RPMI8226 (cell line): ENCODE measurements at places on chromosomes 11 and 22.

DNA sequence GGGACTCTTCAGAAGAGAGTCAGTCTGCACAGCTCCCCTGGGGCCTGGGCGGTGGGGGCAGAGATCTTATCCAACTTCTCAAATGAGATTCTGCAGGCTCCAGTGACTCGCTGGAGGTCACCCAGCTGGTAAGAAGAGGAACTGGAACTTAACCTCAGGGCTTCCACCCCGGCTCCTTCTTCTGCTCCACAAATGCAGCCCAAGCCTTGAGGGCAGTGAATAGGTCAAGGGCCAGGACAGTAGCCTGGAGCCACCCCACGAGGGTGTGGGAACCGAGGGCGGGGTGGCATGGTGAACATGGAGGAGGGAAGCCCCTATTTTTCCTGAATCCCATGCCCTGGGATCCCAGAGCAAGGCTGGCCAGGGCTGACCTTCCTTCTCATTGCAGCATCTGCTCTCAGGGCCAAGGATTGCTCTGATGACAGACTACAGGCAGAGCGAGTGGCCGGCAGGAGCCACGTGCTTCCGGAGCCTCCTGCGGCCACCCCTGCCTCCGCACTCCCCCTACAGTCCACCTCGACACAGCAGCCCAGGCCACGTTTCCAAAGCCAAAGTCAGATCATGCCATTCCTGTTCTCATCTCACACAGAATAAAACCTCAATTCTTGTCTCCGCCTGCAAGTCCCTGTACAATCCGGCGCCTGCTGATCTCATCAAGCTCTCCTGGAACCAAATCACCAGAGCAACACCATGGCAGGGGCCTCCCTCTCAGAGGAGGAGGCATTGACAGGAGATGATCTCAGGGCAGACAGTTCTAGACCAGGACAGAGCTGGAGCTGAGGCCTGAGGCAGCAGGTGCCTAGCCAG, 21.1 kb upstream of the UPK3A start:
- DNase-seq = peak; percentile 92

DNA sequence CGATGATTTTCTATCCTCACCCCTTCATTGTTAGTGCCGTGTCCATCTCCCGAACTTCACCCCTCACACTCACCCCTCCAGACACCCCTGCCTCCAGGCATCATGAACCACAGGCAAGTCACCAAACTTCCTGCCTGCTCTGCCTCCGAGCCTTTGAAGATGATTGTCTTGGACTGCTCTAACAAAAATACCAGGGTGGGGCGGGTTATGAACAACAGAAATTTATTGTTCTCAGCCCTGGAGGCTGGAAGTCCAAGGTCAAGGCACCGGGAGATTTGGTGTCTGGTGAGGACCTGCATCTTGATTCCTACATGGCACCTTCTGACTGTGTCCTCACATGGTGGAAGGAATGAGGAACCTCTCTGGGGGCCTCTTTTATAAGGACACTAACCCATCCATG, 1508.3 kb downstream of the TBC1D22A start:
- DNase-seq = no peak

DNA sequence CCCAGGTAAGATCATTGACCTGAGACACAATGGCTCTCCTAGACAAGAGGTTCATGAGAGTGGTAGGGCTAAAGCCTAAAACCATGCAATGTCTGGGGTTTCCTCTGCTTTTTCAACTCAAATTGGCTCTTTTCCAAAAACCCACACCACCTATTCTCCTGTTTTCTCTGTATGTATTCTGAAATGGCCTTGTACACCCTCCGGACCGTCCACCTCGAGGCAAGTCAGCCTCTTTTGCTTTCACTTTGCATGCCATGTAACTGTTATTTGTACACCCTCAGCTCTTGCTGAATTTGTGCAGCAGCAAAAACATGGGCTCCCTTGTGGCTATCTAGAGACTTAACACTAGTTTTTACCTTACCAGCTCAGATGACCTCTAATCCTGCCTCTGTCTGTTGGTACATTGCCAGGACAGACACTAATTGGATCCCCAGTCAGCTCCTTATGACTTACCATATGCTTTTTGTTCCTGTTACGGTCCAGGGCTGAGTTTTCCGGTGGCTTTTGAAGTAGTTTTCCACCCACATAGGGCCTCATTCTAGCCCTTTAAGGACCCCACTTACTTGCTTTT, 288.0 kb downstream of the SBF2 start:
- no peak for DNase-seq

GRCh38 chr11:103047837-103048236, 44.1 kb downstream of the DCUN1D5 start:
- DNase-seq = no peak

- no peak for DNase-seq
Measured at GRCh38 chr11:76623884-76624419, 46.6 kb downstream of the LRRC32 start.

DNA sequence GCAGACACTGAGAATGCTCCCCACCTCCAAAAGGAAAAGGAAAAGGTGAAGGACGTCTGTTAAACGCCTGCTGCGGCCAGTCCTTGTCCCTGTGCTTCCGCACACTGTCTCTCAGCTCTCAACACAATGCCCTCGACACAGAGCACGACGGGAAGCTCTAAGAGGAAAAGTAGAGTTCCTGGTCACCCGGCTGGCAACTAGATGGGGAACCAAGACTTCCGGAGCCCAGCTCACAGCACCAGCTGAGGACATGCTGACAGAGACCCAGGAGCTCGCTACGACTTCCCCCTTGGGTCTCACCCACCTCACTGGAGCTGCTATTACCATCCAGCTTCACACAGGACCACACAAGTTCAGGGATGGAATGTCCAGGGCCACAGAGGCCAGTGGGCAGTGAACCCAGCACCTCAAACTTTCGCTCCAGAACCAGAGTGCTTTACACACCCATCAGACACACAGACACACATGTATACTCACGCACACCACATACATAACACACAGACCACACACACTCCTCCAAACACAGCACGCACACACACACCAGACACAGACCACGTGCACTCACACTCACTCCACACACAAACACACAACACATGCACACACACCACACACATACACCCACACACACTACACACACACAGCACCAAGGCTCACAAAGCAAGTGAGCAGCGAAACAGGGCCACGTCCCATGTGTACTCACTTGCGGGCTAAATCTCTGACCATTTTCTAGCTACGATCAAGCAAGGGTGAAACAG, 9.6 kb downstream of the SULT4A1 start:
- peak; percentile 42 for DNase-seq

DNA sequence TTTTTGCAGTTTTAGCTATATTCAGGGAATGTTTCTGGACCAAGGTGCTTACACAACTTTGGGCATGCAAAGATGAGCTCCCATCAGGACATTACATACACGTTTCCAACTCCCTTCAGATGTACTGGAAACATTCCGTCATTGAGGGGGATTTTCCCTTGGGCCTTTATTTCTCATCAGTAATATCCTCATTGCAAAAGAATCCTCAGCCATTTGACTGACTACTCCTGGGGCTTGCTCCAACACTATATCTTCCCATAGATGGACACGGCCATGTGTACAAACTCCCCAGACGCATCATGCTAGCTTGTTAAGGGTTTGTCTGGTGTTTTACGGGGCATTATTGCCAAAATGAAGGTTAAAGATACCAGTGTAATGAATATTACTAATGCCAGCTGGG, 59.3 kb upstream of the NUP160 start:
- no peak for DNase-seq

GRCh38 chr11:126304457-126305075, 706 bp downstream of the DCPS start:
- no peak for DNase-seq

DNA sequence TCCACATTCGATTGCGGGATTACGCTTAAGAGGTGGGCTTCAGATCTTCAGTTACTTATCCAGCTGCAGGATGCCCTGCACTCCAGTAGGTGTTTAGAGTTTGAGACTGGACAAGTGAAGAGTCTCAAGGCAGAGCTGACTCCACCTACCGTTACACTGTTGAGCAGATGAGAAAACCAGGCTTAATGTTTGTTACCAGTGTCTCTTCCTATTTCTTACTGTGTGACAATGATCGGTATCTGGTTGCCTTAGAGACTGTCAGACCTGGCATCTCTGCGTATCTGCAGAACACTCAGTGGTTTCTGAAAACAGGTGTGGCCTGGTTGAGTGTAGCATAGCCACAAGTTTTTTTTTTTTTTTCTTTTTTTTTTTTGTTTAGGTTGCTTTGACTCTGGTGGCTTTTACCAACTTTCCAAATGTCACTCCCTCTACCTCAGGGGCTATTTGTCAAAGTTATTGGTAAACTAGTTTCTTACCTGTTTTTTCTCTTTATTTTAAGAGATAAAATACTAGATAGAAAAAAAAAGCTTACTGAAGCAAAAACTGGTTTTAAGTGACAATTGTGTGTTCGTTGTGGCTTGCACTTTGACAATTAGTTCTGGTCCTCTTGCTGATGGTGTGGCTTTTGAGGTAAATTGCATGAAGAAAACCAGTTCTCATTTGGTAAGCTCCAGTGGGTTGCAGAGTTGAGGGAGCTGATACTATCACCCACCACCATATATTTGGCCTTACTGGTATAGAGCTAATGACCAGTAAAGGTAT, 284.8 kb downstream of the ETS1 start:
- peak; percentile 66 for DNase-seq

- no peak for DNase-seq
Measured at GRCh38 chr11:33315822-33316221, 58.6 kb downstream of the HIPK3 start.

- no peak for DNase-seq
Measured at GRCh38 chr11:1863352-1864216, 10.7 kb downstream of the LSP1 start.

- no peak for DNase-seq
Measured at GRCh38 chr11:8368772-8369171, 105.1 kb upstream of the LMO1 start.

- no peak for DNase-seq
Measured at GRCh38 chr22:49561976-49562375, 265.7 kb downstream of the BRD1 start.

- DNase-seq = no peak
Measured at GRCh38 chr11:75462117-75462653, 29.2 kb upstream of the KLHL35 start.

- peak; percentile 15 for DNase-seq
Measured at GRCh38 chr11:18393581-18394274, 635 bp upstream of the LDHA start.
